Brain microvascular endothelial cell (primary cell): ENCODE measurements at places on chromosomes 13 and 19.
A peak's percentile ranks its signal among the peaks of the same experiment; 100 is the strongest.

DNA sequence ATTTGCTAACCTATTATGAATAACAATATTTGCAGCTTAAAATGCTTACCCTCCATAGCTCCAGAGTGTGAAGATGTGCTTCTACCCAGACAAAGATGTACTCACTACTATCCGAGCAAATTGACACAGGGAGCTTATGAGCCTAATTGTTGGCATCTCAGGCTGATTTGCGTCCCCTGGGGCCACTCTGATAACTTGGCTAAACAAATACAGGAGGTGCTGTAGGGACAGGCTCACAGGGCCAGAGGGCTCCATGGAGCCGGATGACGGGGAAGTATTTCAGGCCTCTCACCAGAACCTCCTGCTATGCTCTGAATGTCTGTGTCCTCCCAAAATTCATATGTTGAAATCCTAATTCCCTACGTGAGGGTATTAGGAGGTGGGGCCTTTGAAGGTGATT lies 26.7 kb upstream of the C19orf12 start:
- DNase-seq: no peak

GRCh38 chr13:39779337-39780265 lies 124.1 kb downstream of the COG6 start:
- DNase-seq: peak; percentile 80

DNA sequence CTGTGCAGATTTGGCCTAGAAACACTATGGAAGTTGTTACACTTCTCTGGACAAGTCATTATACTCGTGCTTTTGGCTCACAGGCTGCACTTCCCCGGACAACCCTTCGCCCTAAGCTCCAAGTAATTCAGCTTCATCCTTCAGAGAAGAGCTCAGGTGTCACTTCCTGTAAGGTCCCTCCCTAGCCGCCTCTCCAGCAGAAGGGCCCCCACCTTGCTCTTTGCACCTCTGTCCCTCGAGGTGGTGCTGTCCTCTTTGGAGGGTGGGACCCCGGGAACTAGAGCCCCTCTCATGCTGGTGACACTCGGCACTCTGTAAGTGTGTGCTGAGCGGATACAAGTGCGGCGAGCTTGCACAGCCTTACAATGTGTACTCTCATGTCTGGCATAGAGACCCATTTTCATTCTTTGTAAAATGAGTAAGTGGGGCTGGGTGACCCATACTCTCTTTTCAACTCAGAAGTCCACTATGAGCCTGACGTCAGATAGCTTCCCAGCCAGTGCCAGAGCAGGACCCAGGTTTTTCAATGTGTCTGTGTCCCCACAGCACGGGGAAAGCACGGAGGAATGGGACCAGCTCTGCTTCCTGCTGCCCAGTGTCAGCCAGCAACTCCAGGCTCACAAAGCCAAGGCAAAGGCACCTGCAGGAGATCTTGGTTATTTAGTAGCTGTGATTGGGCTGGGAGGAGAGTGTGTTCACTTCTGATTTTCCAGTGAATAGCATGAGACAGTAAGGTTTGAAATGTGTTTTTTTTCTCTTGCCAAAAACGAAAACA lies 26.9 kb downstream of the CHAMP1 start:
- no peak for DNase-seq

DNA sequence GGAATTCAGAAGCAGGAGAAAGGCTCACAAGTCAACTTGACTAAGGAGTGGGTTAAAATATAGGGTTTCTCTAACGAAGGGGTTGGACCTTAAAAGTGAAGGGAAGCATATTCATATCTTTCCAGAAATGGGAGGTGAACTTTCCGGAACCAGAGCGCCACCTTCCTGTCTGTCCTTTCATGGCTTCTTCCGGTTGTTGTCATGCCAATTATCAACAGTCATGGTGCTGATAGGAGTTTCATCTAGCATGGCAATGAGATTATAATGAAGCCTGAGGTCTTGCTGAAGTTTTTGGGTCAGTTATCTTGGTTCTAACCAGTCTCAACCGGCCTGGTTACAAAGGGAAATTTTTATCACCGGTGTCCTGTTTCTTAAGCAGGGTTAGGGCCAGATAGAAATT lies 162.9 kb upstream of the NBEA start:
- no peak for DNase-seq
